Esophagus mucosa (tissue), 1 donor: ENCODE measurements at places on chromosomes 4 and X.
A peak's percentile ranks its signal among the peaks of the same experiment; 100 is the strongest.

DNA sequence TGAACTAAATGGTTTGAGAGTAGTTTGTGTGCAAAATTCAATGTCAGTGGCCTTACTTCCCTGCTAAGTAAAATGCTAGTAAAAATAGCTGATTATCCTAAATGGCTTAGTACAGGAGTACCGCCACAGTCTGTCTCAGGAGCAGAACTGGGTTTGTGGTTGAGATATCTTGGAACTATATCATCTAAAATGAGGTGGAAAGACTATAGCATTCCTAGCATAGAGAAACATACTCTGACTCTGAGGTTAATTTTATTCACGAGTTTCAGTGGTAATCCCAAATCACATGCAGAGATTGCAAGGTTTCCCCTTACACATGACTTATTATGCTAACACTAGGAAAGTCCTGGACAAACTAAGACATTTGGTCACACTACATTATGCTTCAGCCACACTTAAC, 70.4 kb downstream of the OR13H1 start:
- ATAC-seq = no peak

GRCh38 chr4:24775032-24775605, 20.3 kb upstream of the SOD3 start:
- no peak for ATAC-seq

GRCh38 chr4:126221717-126222340, 907.1 kb downstream of the FAT4 start:
- no peak for ATAC-seq

GRCh38 chr4:10161146-10161545, 44.5 kb upstream of the WDR1 start:
- ATAC-seq = no peak

DNA sequence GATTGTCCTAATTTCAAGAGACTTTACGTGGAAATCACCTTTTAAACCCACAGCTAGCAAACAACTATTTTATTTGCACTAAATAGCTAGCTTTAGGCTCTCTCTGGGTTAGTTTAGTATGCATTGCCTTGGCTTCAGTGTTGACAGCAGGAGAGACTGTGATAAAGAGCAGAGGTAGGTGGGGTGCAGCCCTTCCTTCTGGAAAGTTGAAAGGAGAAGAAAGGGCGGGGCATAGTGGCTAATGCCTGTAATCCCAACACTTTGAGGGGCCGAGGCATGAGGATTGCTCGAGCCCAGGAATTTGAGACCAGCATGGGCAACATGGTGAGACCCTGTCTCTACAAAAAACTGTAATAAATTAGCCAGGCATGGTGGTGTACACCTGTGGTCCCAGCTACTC, 29.0 kb upstream of the TMEM154 start:
- peak; percentile 35 for ATAC-seq

DNA sequence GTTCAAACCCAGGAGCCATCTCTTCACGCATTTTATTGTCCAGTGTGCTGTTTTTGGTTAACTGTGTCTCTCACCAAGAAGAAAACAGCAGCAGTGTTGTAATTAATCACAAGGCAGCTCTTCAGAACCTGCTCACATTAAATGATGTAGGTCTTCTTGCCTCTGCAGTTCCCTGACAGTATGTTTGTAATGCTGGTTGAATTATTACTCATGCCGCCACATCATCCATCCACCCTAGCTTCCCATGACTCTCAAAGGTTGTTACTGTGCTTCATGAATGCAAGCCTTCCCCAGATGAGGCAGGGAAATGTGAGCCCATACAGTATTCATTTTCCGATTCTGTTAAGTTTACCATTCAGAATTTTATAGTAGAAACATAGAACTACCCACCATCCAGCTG, 17.4 kb downstream of the TLR10 start:
- no peak for ATAC-seq
